ENCODE measurements at places on chromosomes 6 and 20. TPM values are rescaled to one million over a fixed set of nuclear protein-coding genes. Genes with fewer than 3 reads are reported as not detected.

The RSPH3 gene
- 7.2 TPM for total RNA-seq

The E2F1 gene
- total RNA-seq: 2.2 TPM

The VIP gene
- total RNA-seq: 0.39 TPM

- no peak overlapping the region for H3K27ac ChIP-seq
- H3K27me3 ChIP-seq: no peaks in the 10 kb centered on the region
- H3K36me3 ChIP-seq: peaks cover 94% of the 10 kb centered on the region
- no peak overlapping the region for H3K4me3 ChIP-seq
Measured at GRCh38 chr6:73614802-73615201, 39.0 kb downstream of the SLC17A5 start.

DNA sequence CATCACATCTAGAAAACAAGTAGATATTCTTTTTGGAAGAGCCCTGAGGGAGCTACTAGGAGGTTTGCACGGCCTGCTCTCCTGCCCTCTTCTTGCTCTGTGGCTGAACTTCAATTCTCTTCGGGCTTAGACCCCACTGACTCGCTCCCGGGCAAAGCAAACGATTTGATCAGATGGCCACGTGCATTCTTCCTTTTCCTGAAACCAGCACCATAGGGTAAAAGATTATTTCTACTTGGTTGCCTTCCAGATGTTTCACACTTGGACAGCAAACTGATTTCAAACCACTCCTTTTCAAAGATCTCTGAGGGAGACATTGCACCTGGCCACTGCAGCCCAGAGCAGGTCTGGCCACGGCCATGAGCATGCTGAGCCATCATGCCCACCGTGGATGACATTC, at the start of gene SLC22A1:
TSS of gene SLC22A1 (plus strand) at position 258 of the 400 bp plus-strand sequence. CDS start at position 379, 121 bp downstream.
- H3K27me3 ChIP-seq: no peaks in the 10 kb centered on the region
- H3K36me3 ChIP-seq: no peaks in the 10 kb centered on the region
- DNase-seq: no peak
- no peak within 1 kb of the TSS for H3K4me3 ChIP-seq
- H3K4me1 ChIP-seq: no peaks in the 10 kb centered on the region

DNA sequence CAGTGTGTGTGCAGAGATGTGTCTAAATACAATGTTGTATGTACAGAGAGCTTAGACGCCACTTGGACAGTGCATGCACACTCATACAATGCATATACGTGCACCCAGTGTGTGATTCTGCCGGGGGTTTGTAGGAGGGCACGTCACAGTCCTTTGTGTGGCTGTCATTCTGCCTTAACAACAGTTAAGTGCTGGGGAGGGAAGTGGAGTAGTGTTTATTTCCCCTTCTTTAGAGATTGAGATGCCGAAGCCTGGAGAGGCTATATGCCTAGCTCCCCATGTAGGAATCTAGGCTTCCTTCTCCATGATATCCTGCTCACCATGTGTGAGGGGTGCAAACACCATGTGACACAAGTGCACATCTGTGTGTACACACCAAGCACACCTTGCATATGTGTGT, 38.2 kb downstream of the MDFI start:
- no peaks in the 10 kb centered on the region for H3K4me1 ChIP-seq
- no peak overlapping the region for H3K27ac ChIP-seq
- H3K4me3 ChIP-seq: no peak overlapping the region
- H3K36me3 ChIP-seq: no peaks in the 10 kb centered on the region

Measured in heart right ventricle (tissue), 16 donors.